Activated T-helper 1 cell treated with anti-CD3 and anti-CD28 coated beads, Interleukin-2, amount 50 U/mL, for 16 hours (primary cell): ENCODE measurements at places on chromosomes 11 and 22.

DNA sequence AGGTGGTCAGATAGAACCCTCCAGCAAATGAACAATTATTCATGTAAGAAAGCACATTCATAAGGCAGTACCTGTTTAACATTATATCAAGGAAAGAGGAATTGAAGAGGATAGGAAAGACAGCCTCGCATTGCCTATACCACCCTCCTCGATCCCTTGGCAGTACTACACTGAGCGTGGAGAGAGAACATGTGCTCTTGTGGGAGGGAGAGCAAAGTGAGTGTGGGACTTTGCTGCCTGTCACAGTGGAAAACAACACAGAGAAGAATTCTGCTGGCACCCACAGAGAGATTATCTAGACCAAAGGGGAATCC, 17.5 kb upstream of the DDX10 start:
- no peak for DNase-seq

DNA sequence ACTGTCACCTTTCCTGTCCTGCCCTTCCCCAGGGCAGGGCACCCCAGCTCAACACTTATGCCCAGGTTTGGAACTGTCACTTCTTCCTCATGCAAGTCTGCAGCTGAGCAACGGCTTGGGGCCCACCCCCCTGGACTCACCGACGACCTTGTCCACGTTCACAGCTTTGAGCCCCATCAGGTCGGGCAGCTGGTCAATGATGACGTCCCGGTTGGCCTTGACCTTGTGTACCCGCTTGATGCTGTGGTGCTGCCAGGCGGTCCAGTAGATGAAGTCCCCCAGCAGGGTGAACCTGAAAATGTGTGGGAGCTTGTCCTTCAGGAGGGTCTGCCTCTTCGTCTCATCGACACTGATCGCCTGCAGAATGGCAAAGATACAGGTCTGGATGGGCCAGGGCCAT, 135.0 kb downstream of the CRYBB2 start:
- no peak for DNase-seq

- DNase-seq = no peak
Observed at GRCh38 chr11:16999116-16999515, 15.1 kb downstream of the PLEKHA7 start.

DNA sequence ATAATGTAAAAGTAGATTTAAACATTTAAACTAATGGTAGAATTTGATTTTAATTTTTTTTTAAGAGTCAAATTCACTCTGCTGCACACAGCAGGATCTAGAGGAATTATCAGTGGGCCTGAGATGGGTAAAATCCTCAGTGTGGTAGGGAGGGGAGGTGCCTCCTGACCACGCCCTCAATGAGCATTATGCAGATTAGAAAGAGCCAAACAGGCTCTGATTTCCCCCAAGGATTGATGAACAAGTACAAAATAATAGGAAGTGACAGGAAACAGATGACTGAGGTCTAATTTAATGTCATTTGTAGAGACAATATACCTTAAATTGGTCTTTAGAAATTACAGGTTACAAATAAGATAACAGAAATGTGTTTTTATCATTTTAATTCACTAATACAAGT, 155.2 kb downstream of the DCDC1 start:
- DNase-seq = no peak

- no peak for DNase-seq
Observed at GRCh38 chr22:47813661-47814060, 1051.2 kb downstream of the TBC1D22A start.

- DNase-seq = no peak
Observed at GRCh38 chr11:35178067-35178805, 39.3 kb downstream of the CD44 start.

DNA sequence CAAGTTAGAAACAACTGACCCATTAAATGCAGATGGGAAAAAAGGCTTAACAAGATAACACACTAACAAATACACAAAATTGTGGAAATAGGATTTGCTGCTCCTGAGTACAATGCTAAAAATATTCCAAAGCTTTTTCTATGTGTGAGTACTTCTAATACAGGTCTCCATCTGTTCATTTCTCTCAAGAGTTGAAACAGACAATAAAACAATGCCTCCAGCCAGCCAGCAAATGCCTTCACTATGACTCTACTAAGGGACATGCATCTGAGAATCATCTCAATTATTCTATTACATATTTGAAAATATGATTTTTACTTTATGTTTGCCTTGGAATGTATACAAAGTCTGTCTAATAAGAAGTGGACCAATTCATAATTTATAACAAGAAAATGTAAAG, 119.0 kb downstream of the CADM1 start:
- no peak for DNase-seq

- DNase-seq = no peak
Observed at GRCh38 chr11:27719546-27719925, 19.3 kb upstream of the BDNF start.

- DNase-seq = no peak
Observed at GRCh38 chr11:45796461-45796861, 8.5 kb upstream of the SLC35C1 start.

DNA sequence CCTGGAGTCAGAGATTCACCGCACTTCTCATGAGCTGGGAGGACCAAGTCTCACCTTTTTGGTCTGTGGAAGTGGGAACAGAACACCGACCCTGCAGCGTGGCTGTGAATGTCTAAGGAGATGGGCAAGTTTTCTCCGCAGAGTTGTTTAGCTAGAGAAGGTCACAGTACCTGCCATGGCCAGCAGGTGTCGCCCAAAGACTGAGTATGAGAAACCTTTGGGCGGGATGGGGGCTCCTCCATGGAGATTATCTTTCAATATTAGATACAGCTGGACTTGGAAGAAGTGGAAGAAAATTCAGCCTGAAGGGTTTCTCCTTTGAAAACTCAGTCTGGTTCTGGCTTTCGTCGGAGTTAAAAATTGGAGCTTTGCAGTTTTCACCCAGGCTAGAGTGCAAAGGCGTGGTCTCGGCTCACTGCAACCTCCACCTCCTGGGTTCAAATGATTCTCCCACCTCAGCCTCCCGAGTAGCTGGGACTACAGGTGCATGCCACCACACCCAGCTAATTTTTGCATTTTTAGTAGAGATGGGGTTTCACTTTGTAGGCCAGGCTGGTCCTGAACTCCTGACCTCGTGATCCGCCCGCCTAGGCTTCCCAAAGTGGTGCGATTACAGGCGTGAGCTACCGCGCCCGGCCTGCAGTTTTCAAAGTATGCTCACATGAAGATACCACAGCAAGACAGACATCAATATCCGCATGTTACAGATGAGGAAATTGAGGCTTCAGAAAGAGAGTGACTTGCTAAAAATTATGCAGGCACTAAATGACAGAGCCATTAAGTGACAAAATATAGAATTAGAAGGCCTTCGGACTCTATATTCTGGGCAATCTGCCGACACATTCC, 10.7 kb upstream of the DSCAML1 start:
- DNase-seq = no peak

DNA sequence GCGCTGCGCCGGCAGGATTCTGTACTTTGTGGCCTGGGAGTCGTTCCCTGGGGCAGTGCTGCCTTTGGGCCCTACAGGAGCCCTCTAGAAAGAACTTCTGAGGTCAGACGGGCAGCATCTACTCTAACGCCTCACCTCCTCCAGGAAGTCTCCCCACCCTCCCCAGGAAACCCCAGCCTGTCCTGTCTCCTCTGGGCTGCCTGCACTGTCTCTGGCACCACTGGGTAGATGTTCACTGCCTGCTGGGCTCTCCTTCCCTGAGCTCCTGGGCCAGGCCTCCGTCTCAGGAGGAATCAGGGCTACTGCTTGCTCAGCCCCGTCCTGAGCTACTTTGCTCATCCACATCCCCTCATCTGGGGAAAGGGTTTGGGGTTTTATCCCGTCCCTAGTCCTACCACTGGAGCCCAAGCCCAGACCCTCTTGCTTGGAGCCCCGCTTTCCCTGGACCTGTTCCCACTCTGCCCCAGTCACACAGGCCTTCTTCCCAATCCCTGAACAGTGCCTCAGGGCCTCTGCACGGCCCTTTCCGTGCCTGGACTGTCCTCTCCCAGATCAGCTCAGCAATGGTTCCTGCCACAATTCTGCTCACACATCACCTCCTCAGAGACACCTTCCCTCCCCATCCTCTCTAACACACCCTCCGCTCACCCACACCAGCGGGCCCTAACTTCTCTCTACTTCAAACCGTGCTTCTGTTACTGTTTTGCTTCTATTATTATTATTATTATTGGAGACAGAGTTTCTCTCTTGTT, 11.3 kb upstream of the TREH start:
- DNase-seq = no peak

DNA sequence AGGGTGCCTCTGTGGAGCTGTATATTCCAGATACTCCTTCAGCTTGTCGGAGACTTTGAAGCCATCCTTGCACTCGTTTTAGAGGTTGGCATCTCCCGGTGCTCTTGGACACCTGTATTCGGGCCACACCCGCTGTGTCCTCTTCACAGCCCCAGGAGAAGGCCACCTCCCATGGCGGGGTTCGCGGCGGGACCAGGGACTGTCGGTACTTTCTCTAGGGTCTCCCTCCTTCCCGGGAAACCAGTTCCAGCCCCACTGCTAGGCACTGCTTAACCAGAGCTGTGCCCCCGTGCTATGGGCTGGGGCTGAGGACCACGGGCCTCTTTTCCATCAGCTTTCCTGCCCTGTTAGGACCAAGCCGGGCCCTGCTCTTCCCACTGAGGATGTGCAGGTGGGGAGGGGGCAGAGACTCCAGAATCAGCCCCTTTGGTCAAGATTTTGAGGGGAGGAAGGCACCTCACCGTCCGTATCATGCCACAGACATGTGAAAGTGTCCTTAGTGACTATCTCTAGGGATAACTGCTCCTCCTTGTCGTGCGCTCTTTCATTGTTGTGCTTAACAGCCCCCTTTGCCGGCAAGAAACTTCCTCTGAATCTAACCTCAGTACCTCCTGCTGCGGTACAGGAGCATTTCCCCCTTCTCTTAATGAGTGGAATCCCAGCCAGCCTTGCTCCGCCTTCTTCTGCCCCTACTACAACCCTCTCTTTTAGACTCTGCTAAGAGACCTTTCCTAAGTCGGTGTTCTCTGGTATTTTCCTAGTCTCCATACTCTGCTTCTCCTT, 1.2 kb upstream of the B3GAT1 start:
- DNase-seq = no peak

DNA sequence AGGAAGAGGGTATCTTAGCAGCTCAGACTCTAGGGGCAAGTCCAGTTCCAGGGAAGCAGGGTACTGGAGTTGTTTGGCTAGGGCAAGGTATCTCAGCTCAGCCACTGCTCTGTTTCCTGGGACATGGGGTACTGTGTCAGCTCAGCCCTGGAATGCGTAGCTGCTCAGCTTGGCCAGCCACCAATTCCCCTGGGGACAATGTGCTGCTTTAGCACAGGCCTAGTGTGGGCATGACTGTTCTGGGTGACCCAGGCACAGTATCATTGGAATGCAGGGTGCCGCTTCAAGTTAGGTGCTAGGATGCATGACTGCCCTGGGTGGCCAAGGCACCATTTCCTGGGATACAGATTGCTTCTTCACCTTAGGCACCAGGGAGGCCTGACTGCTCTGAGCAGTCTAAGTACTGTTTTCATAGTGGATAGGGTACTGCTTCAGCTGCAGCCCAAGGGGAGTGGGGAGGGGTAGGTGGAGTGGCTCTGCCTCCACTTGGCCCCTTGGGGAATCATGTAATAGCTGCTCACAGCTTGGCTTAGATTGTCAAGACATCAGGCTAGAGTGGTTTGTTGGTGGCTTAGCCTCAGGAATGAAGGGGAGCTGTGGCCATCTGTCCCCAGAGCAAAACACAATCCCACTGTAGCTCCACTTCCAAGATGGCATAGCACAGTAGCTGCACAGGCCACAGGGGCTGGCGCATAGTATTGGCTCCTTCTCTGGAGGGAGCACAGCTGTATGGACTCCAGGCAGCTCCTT, 36.0 kb downstream of the MADD start:
- no peak for DNase-seq

GRCh38 chr11:129702410-129703398, 112.9 kb upstream of the TMEM45B start:
- DNase-seq = no peak

GRCh38 chr11:110490886-110491285, 61.1 kb downstream of the FDX1 start:
- DNase-seq = no peak

- no peak for DNase-seq
Observed at GRCh38 chr11:33704240-33705002, 3.8 kb upstream of the C11orf91 start.

- DNase-seq = no peak
Observed at GRCh38 chr11:126655807-126656128, 300.3 kb downstream of the ST3GAL4 start.

DNA sequence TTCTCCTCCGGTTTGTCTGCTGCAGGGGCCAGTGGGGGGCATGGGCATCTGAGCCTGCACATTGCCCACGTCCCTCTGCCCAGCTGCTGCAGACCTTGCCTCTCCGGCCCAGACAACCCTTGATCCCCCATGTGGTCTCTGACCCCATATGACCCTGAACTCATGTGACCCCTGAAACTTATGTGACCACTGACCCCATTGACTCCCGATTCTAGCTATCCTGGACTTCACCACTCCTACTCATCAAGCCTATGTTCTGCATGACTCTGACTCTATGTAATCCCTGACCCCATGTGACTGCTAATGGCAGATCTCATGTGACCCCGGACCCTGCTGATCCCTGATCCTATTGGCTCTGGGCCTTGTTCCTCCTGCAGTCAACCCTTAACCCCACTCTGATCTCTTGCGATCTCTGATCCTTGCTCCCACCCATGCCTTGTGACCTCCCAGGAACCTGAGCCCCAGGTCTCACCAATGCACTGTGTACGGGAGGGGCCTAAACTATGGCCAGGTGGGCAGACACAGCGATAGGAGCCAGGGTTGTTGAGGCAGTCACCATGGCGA, 5.7 kb downstream of the LTBP3 start:
- no peak for DNase-seq

DNA sequence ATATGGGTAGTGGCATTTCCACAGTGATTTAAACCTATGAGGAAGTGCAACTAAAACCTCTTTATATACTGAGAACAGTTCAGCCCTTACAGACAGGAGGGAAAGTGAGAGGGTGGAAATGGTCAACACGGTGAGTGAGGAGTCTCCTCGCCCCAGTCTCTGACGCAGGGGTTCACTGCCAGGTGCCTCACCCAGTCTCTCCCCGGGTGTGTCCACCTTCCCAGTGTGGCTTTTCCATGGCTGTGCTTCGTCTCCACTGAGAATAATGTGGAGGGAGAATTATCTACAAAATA, 116.6 kb upstream of the TOP3B start:
- no peak for DNase-seq
